ENCODE measurements at places on chromosomes 1 and 21. TPM values are rescaled to one million over a fixed set of nuclear protein-coding genes. Genes with fewer than 3 reads are reported as not detected.

Gene RNU1-1
- total RNA-seq: 3,916 TPM

Gene SLC45A1
- total RNA-seq: 1.2 TPM

Gene CD2
- 178 TPM for total RNA-seq

Gene LEMD1
- total RNA-seq: not detected

Gene ADAMTS5
- total RNA-seq: not detected

Gene GPR3
- not detected for total RNA-seq

Gene C1orf226
- not detected for total RNA-seq

Gene LCE2C
- total RNA-seq: not detected

Gene EVI5
- 1.8 TPM for total RNA-seq

Data from naive thymus-derived CD8-positive, alpha-beta T cell (primary cell).